ENCODE measurements at places on chromosomes 16 and 17.

- DNase-seq = no peak
Measured at GRCh38 chr17:61353615-61354014, 46.0 kb upstream of the TBX2 start.

DNA sequence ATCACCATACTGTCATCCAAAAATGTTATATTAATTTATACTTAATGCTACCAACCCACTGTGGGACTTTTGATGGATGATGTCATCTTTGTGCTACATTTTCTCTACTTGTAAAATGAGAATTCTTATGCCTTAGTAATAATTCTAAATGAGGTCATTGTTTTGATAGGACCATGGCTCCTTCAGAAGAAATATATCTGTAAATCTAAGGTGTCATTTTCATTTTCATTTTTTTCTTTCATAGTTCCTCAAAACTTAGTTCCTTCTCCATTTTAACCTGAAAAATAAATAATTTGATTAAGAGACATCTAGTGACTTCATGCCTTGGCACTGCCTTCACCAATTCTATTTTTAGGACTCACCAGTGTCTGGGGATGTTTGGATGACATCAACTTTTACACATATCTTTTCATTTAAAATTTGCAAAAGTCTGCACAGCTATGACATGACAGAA, 48.7 kb downstream of the GPRC5B start:
- DNase-seq = no peak

GRCh38 chr16:740459-740763, 386 bp downstream of the CIAO3 start:
- no peak for DNase-seq

GRCh38 chr17:44439168-44439567, 49.7 kb upstream of the ITGA2B start:
- DNase-seq = no peak
